ENCODE measurements at places on chromosomes 12 and 14. TPM values are rescaled to one million over a fixed set of nuclear protein-coding genes. Genes with fewer than 3 reads are reported as not detected.
A peak's percentile ranks its signal among the peaks of the same experiment; 100 is the strongest.

GRCh38 chr12:118103601-118104382 is at the start of gene VSIG10:
Gene VSIG10 (minus strand): TSS chr12:118104011. CDS start chr12:118103671, 340 bp downstream.
- DNase-seq, result peak; percentile 28

- DNase-seq, result peak; percentile 64
These were observed 8.7 kb downstream of the CLIP1 start for GRCh38 chr12:122413516-122414404.

DNA sequence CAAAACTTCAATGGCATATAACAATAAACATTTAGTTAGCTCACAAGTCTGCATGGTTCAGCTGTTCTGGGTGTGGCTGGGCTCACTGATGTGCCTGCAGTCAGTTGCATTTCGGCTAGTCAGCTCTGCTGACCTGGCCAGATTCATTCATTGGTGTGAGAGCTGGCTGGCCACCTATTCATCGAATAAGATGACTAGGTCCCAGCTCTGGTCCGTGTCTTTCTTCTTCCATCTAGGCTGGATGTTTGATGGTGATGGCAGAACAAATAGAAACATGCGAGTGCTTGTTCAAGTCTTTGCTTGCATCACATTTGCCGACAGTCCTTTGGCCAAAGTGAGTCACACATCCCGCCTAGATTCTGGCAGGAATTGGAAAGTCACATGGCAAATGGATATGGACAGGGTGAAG is 203.3 kb upstream of the CRY1 start:
- no peak for DNase-seq

DNA sequence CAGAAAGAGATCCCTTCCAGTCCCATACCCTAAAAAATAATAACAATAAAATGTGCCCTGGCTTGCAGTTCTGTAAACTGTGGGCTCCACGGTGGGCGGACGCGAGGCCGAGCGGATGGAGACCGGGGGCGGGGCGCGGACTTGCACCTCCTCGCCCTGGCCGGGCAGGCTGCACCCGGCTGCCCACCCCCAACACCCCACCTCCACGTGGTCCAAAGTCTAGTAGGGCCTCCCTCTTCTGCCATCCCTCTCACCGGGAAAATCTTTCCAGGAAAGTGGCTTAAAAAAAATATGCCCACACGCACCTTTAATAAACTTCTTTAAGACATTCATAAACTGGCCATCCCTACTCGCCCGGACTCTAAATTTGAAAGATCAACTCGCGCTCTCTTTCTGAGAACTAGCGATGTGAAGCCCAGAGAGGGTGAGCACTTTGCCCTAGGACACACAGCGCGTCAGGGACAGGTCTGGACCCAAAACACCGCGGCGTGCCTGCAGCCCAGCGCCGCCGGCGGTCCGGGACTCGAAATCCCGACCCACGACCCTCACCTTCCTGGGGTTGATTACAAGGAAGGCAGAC is 1.9 kb upstream of the BCL11B start:
- DNase-seq, result no peak

GRCh38 chr12:79988368-79988767 is 53.5 kb upstream of the PPP1R12A start:
- DNase-seq, result no peak

The POP5 gene
- total RNA-seq, result 29.7 TPM

GRCh38 chr12:40827683-40828592 is 135.7 kb downstream of the CNTN1 start:
- DNase-seq, result peak; percentile 43

GRCh38 chr14:103064978-103065377 is 7.6 kb upstream of the CDC42BPB start:
- no peak for DNase-seq

The BLTP3B gene
- total RNA-seq, result 58.5 TPM

DNA sequence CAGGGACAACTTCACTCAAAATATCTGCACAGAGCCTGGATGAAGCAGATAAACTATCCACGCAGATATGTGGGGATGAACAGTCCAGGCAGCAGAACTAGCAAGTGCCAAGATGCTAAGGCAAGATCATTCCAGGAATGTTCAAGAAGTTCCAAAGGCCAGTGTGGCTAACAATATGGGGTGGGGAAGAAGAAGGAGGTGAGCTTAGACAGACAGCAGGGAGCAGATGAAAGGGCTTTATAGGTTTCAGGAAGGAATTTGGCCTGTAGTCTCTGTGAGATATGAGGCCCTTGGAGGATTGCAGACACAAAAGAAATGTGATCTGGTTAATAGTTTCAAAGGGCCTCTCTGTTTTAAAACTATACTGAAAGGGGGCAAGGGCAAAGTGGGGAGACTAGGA is 63.5 kb upstream of the PPM1H start:
- DNase-seq, result no peak

DNA sequence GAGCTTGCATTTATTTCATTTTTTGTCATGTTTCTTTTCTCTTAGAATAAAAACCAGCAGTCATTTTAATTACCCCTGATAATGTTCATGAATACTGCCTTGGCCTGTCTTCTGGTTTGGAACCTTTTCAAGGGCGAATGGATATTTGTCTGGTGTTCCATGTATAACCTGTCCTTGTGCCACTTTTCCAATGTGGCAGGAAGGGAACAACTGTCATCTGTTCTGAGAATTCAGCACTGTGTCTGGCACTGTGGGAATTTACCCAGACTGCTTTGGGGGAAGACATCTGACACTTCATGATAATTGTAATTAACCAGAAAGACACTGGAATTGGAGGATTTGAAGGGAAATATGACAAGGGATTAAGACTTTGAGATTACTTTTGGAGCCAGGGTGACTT is 352.8 kb downstream of the APAF1 start:
- DNase-seq, result peak; percentile 34

DNA sequence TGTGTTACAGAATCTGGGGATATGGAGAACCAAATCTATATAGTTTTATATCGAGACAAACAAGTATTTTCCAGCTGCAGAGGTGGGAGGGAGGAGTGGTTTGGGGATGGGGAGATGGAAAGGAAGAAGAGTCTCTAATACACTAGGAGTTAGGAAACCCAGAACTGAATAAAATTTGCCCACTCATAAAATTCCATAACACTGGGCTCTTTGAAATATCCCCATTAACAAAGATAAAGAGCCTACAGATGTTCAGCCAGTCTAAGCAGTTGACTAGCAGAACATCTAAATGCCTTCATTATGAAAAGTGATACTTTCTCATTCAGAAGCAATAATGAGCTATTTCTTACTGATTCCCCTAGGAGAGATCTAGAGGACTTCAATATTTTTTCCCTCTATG is 151.7 kb upstream of the GZMB start:
- DNase-seq, result no peak

DNA sequence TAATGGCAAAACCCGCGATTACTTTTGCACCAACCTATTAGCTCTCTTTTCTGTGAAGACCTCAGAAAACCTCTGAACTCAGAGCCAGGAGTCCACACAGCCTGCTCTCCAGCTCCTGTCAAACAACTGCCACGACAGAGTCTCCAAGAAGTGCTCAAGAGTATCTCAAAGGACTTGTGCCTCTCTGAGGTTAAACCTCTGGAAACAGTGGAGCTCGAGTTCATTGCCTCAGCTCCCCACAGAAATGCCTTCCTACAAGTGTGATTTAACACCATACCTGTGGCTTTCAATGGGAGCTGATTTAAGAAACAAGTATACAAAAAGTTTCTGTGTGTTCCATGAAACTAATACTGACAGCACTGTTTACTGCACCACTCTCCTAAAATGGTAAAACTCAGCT is 20.1 kb downstream of the ACTN1 start:
- DNase-seq, result no peak

The LRFN5 gene
- total RNA-seq, result 84.1 TPM

DNA sequence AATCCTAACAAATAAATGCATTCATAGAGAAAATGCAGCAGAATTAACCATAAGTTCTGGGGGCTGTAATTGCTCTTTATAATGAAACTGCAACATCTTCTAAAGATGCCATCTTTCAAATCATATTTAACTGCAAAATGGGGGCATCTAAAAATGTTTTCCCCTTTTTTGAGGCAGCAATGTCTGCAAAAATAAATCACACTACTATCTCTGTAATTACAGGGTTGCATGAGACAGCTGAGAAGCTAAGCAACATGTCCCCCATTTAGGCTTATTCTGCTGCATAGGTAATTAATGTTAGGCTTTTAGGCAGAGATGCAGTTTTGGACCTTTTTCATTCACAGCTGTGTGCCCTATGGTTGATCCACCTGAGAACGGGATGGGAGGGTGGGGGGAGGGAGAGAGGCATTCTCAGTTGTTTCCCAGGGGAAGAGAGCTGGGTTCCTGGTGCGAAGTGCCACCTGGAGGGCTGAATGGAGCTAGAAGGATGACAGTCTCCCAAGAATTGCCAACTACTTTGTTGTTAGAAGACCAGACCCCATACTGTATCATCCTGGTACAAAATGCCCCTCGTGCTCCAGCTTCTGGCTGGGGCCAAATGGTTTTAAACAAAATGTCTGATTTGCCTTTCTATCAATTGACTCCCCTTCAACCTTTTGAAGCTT is 154.2 kb downstream of the APAF1 start:
- DNase-seq, result no peak

The SOX5 gene
- 47.7 TPM for total RNA-seq

GRCh38 chr12:121697093-121697698 is 15.4 kb upstream of the TMEM120B start:
- DNase-seq, result peak; percentile 74

GRCh38 chr12:28360253-28360652 is 170.0 kb downstream of the CCDC91 start:
- no peak for DNase-seq

- DNase-seq, result no peak
These were observed 351.0 kb downstream of the NAV3 start for GRCh38 chr12:78181544-78182162.

The ZC2HC1C gene
- total RNA-seq, result 1.1 TPM

The LIN7A gene
- total RNA-seq, result 32.6 TPM

The FGD4 gene
- 61.9 TPM for total RNA-seq

- no peak for DNase-seq
These were observed 7.8 kb downstream of the RPAP3 start for GRCh38 chr12:47698055-47698454.

The ART4 gene
- total RNA-seq, result 0.09 TPM

The AHSA1 gene
- 64.9 TPM for total RNA-seq

DNA sequence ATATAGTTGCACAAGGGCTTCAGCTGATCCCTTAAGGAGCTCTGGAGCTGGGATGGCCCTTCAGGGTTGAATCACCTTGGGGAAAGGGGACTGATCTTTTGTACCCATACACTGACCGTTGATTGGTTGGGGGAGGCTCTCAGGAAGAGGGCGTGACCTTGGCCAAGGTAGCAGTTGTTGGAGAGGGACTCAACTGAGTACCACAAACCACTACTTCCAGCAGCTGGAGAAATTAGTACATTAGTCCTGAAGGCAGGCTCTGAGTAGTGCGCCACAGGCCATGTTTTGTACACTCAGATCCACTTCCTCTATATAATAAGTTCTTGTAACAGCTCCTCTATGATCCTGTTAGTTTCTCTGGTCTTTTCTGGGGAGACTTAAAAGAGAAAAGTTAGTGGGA is 317.6 kb downstream of the CCDC91 start:
- no peak for DNase-seq

The TAS2R43 gene
- total RNA-seq, result 10.6 TPM

The RFX4 gene
- 25.9 TPM for total RNA-seq

- no peak for DNase-seq
These were observed 308.0 kb downstream of the ITPR2 start for GRCh38 chr12:26524862-26525465.

DNA sequence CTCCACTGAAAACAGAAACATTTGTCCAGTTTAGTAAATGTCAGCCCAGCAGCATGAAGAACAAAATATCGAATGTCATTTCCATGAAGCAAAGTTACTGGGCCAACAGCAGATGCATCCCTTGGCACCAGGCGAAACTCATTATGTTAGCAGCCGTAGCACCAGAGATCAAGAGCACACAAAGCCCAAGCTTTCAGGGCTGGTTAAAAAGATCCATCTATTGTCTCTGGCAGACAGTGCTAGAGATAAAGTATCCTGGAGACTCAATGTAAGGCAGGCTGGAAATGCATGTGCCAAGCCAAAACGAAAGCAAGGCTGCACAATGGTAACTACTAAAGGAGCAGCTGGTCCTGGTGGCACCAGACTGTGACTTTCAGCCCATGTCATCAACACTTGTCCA is 120.3 kb upstream of the PLEKHG7 start:
- DNase-seq, result peak; percentile 80

DNA sequence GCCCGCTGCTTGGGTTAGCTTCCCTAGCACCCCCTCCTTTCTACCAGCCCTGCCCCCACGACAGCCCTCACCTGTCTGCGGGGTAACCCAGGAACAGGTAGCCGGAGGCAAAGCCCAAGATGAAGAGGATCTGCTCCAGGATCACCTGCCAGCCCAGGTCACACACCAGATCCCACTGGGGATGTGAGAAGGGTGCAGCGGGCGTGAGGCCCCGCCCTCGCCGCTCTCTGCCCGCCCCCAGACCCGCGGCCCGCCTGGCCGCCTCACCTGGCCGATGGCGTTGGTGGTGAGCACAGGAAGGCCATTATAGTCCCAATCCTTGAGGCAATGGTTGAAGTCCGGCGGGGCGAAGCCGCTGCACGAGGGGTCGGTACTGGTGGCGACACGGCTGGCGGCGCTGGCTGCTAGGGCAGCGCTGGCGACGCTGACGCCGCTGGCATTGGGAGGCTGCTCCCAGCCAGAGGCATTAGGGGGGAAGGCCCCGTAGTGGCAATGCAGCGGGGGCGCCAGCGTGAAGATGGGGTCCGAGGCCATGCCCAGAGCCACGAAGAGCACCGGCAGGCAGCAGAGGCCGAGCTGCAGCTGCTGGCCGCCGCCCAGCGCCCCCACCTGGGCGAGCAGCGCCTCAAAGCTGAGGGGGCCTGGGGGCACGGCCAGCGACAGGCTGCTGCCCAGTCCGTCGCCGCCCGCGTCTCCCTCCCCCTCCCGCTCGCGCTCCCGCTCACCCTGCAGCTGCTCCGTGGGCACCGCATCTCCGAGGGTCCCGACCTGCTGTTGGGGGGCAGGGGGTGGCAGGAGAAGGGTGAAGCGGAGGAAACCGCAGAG is 794 bp downstream of the SLC22A17 start:
- peak; percentile 66 for DNase-seq

DNA sequence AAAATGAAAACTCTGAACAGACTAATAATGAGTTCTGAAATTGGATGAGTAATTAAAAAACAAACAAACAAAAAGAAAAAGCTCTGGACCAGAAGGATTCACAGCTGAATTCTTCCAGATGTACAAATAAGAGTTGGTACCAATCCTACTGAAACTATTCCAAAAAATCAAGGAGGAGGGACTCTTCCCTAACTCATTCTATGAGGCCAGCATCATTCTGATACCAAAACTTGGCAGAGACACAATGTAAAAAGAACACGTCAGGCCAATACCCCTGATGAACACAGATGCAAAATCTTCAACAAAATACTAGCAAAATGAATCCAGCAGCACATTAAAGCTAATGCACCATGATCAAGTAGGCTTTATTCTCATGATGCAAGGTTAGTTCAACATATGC is 183.9 kb upstream of the CNOT2 start:
- DNase-seq, result no peak

The MAP1LC3B2 gene
- 1.4 TPM for total RNA-seq

- no peak for DNase-seq
These were observed 4.4 kb downstream of the KRT3 start for GRCh38 chr12:52791271-52792184.

The PPM1H gene
- 26.5 TPM for total RNA-seq

Measured in cerebellum (tissue), 4 donors.